Stimulated activated CD4-positive, alpha-beta T cell treated with anti-CD3 and anti-CD28 coated beads, Interleukin-4, amount 100 ng/mL, for 24 hours (primary cell): ENCODE measurements at places on chromosomes 16 and 17.

- no peak for DNase-seq
These were observed 13.7 kb downstream of the PPY start for GRCh38 chr17:43928609-43929008.

- DNase-seq: no peak
These were observed 196.0 kb upstream of the PSMD7 start for GRCh38 chr16:74100395-74101326.

GRCh38 chr17:56319531-56319930 is 166.3 kb downstream of the ANKFN1 start:
- no peak for DNase-seq

DNA sequence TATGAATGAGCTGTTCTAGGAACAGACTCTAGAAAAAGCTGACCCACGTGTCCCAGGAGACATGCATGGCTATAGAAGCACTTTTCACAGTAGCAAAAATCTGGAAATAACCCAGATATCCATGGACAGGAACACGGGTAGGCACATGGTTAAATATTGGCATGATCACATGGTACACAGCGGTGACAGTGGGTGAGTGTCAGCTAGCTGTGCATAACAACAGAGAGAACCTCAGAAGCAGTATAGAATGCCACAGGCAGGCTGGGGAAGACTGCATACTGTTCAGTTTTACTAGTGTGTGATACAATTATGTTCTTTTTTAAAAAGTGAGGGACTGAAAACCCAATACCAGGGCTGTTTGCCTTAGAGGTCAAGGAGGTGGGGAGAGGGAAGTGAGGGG is 31.4 kb downstream of the EPN2 start:
- DNase-seq: no peak

DNA sequence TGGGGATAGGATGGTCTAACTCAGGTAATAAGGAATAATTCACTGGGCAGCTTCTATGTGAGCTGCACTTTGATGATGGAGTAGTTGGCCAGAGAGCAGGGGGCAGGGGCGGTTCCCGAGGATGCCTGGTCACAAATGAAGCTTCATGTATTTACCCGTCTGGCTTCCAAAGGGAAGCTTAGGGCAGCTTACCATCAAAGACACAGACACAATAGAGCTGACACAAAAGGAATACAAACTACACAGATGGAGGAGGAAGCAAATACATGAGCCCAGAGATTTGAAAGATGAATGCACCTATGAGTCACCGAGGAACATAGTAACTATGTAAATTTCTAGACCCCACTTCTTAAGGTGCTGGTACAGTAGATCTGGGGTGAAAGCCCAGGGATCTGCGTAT is 8.7 kb upstream of the EMP2 start:
- no peak for DNase-seq

DNA sequence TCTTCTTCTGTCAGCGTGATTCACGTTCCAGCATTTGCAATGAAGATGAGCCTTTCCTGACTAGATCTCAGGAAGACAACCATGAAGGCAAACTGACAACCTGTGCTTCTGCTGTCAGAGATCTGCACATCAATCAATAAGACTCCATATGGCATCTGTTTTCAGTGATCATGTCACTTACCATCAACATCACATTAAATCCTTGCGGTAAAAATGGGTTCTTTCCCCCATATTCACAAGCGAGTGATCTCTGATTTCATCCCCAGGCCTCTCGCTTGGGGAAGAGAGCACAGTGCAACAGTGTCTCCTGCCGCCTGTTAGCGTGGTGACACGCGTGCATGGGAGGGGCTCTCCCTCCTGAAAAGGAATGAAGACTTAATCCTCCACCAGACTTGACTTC is 11.1 kb downstream of the NACA2 start:
- no peak for DNase-seq

DNA sequence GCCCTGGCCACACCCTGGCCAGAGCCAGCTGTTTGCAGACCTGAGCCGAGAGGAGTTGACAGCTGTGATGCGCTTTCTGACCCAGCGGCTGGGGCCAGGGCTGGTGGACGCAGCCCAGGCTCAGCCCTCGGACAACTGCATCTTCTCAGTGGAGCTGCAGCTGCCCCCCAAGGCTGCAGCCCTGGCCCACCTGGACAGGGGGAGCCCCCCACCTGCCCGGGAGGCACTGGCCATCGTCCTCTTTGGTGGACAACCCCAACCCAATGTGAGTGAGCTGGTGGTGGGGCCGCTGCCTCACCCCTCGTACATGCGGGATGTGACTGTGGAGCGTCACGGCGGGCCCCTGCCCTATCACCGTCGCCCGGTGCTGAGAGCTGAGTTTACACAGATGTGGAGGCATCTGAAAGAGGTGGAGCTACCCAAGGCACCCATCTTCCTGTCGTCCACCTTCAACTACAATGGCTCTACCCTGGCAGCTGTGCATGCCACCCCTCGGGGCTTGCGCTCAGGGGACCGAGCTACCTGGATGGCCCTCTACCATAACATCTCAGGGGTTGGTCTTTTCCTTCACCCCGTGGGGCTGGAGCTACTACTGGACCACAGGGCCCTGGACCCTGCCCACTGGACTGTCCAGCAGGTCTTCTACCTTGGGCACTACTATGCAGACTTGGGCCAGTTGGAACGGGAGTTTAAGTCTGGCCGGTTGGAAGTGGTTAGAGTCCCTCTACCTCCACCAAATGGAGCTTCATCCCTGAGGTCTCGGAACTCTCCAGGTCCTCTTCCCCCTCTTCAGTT is 578 bp downstream of the AOC2 start:
- DNase-seq: no peak

DNA sequence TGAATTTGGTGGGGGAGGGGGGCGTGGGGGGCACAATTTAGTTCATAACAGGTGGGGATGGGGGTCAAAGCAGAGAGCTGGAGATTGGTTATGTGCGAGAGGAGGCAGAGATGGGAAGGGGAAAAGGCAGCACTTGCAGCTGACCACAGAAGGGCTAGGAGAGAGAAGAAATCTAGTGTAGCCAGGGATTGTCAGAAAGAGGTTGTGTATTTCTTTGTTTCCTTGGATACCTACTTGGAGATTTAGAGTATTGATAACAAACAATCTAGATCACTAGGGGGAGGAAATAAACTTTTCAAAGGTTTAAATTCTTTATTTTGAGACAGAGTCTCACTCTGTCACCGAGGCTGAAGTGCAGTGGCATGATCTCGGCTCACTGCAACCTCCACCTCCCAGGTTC is 47.1 kb upstream of the YPEL2 start:
- no peak for DNase-seq

DNA sequence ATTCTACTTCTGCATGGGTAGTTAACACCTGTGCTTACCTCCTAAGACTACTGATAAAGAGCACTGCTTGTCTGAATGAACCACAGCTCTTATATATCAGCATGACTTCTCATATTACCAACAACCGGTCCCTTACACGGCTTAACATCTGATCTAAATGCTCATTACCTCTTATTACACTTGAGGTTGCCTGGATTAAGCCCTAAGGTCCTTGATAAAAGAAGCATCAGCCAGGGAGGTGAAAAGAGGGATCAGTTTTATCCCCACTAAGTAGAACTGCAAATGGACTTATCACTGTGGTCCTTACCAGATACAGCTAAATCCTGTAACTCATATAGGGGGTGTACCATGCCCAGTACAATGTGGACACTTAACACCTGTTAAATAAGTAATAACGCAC is 8.2 kb upstream of the RSKR start:
- DNase-seq: no peak

GRCh38 chr17:13562271-13562800 is 39.4 kb downstream of the HS3ST3A1 start:
- DNase-seq: no peak

GRCh38 chr16:69382421-69382820 is 3.4 kb downstream of the TERF2 start:
- no peak for DNase-seq

- no peak for DNase-seq
These were observed 10.7 kb upstream of the ATP2A3 start for GRCh38 chr17:3974980-3975379.

GRCh38 chr16:86567701-86568581 is 1.3 kb downstream of the FOXC2 start:
- DNase-seq: no peak

- DNase-seq: peak; percentile 69
These were observed 25.2 kb upstream of the USP36 start for GRCh38 chr17:78865682-78866390.
